ENCODE measurements at places on chromosomes 11 and 22. TPM values are rescaled to one million over a fixed set of nuclear protein-coding genes. Genes with fewer than 3 reads are reported as not detected.

OR52I1 gene
- not detected for total RNA-seq

WT1 gene
- total RNA-seq: 1.5 TPM

RAC2 gene
- 107 TPM for total RNA-seq

PGR gene
- total RNA-seq: 3.0 TPM

SLC35F2 gene
- 8.8 TPM for total RNA-seq

CHADL gene
- total RNA-seq: 3.4 TPM

KIRREL3 gene
- not detected for total RNA-seq

SESN3 gene
- 43.5 TPM for total RNA-seq

FGF4 gene
- total RNA-seq: not detected

HOATZ gene
- not detected for total RNA-seq

DNA sequence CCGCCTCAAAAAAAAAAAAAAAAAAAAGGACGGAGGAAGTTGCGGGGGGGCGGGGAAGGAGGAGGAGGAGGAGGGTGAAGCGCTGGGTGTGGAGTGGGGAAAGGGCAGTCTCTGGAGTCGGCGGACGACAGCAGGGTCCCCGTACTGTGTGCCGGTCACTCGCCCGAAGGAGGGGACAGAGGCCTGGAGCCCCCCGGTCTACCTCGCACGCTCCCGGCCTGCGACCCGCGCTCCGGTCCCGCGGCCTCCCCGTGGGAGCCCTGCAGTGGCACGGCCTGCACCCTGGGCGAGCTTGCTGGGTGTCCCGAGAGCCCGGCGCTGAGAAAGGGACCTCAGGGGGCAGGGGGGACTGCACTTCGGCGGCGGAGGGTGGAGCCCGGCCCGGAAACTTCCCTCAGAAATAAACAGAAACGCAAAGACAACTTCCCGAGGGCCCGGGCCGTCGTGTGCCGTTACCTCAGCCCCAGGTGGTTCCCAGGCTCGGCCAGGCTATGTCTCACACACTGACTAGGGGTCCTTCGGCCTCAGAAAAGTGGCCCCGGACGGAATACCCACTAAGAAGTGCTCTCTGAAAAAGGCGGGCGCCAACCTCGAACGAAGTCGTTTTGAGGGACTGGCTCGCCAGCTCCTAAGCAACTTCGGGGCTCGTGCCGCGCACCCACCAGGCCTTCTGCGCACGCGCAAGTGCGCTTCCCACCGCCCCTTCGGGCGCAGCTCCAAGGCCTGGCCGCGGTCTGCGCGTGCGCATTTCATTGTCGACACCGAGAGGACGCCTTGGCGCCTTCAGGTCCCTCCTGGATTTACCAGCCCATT is at the start of gene MAJIN:
Gene MAJIN, minus strand, starts transcription at position 688 of the 813 bp plus-strand sequence. CDS start 12,703 bp downstream, outside the sequence.
- no peaks in the 10 kb centered on the region for H3K27me3 ChIP-seq
- peak within 1 kb of the TSS; percentile 47 for H3K4me3 ChIP-seq
- H3K36me3 ChIP-seq: no peaks in the 10 kb centered on the region
- peaks cover 5% of the 10 kb centered on the region for H3K4me1 ChIP-seq
- peak within 1 kb of the TSS; percentile 33 for H3K27ac ChIP-seq

GRCh38 chr22:20946080-20946986 is 20.7 kb upstream of the AIFM3 start:
- H3K27me3 ChIP-seq: no peaks in the 10 kb centered on the region
- no peak overlapping the region for H3K4me3 ChIP-seq
- peaks cover 30% of the 10 kb centered on the region for H3K4me1 ChIP-seq
- H3K27ac ChIP-seq: peak overlapping the region; percentile 49

GRCh38 chr11:7597620-7598019 is 75.7 kb downstream of the CYB5R2 start:
- H3K27me3 ChIP-seq: no peaks in the 10 kb centered on the region
- DNase-seq: peak; percentile 77
- peak overlapping the region; percentile 70 for H3K27ac ChIP-seq
- H3K4me3 ChIP-seq: no peak overlapping the region
- peaks cover 44% of the 10 kb centered on the region for H3K4me1 ChIP-seq
- no peaks in the 10 kb centered on the region for H3K36me3 ChIP-seq

- no peak overlapping the region for H3K4me3 ChIP-seq
- no peaks in the 10 kb centered on the region for H3K36me3 ChIP-seq
- H3K4me1 ChIP-seq: peaks cover 4% of the 10 kb centered on the region
- no peaks in the 10 kb centered on the region for H3K27me3 ChIP-seq
Measured at GRCh38 chr22:47046411-47047065, 284.1 kb downstream of the TBC1D22A start.

DNA sequence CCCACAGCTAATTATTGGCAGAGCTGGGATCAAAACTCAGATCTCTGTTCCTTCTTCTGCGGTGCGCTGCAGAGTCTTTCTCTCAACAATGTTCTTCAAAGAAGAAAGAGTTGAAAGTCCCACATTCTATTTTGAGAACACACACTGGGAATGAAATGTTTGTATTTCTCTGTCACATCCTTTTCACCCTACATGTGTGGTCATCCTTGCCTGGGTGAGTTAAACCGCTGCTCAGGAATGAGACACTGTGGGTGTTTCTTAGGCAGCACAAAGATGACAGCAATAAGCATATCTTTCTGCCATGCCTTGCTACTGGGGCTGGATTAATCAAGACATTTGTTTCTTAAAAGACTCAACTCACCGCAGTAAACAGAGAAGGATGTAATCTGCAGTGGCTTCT is 222.6 kb downstream of the LARGE1 start:
- no peaks in the 10 kb centered on the region for H3K36me3 ChIP-seq
- no peaks in the 10 kb centered on the region for H3K27me3 ChIP-seq
- no peak for DNase-seq
- H3K4me1 ChIP-seq: no peaks in the 10 kb centered on the region

- no peak overlapping the region for H3K27ac ChIP-seq
- no peak for DNase-seq
- H3K4me3 ChIP-seq: no peak overlapping the region
- no peaks in the 10 kb centered on the region for H3K36me3 ChIP-seq
- no peaks in the 10 kb centered on the region for H3K4me1 ChIP-seq
Measured at GRCh38 chr22:36546932-36547331, 18.0 kb upstream of the EIF3D start.

DNA sequence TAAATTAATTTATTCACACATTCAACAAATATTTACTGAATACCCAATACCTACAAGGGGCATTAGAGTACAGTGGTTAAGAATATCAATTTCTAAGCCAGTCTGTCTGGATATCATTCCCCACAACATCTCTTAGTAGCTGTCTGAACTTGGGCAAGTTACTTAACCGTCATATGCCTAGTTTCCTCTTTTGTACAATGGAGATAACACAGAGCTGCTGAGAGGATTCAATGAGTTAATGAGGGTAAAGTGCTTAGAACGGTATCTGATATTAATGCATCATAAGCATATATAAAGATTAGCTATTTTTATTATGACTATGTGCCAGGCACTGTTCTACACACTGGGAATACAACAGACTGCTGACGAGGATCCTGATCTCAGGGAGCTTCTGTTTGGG is 116.4 kb downstream of the APOL5 start:
- no peaks in the 10 kb centered on the region for H3K36me3 ChIP-seq
- DNase-seq: no peak
- H3K27me3 ChIP-seq: no peaks in the 10 kb centered on the region
- H3K4me3 ChIP-seq: no peak overlapping the region
- peaks cover 31% of the 10 kb centered on the region for H3K4me1 ChIP-seq

GRCh38 chr11:75245356-75246005 is 4.9 kb downstream of the TPBGL start:
- no peaks in the 10 kb centered on the region for H3K36me3 ChIP-seq
- peaks cover 2% of the 10 kb centered on the region for H3K4me1 ChIP-seq
- DNase-seq: peak; percentile 52
- peaks cover 25% of the 10 kb centered on the region for H3K27me3 ChIP-seq
- no peak overlapping the region for H3K27ac ChIP-seq

- no peak overlapping the region for H3K27ac ChIP-seq
- DNase-seq: no peak
- no peaks in the 10 kb centered on the region for H3K4me1 ChIP-seq
- no peak overlapping the region for H3K4me3 ChIP-seq
- peaks cover 11% of the 10 kb centered on the region for H3K27me3 ChIP-seq
Measured at GRCh38 chr22:39724390-39724789, 153.8 kb downstream of the CACNA1I start.

DNA sequence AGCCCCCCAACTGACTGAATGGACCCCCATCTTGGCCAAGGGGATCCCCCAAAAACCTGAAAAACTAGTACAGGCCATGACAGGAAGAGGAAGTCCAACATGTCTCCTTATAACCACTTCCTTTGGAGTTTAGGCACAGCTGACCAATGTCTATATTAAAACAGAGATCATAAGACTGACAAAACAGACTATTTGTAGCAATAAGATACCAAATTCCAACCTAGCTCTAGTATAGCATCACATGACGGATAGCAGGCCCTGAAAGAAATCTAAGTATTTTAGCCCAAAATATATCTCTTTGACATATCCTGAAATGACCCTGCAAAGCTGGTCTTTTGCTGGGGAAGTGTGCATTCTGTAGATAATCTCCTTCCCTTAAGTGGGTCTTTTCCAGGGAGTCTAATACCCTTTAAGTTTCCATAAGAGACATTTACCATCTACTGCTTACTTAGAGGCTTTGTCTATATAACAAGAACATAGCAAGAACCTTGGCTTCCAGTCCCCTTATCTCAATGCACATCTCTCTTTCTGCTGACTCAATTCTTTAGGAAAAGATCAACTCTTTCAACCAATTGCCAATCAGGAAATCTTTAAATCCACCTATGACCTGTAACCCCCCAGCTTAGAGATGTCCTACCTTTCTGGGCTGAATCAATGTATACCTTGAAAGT is 34.9 kb upstream of the ACER3 start:
- H3K36me3 ChIP-seq: no peaks in the 10 kb centered on the region
- peaks cover 30% of the 10 kb centered on the region for H3K4me1 ChIP-seq
- no peaks in the 10 kb centered on the region for H3K27me3 ChIP-seq
- no peak for DNase-seq
- peak overlapping the region; percentile 81 for H3K27ac ChIP-seq

GRCh38 chr11:35662649-35663407 is at the start of gene TRIM44:
Gene TRIM44 (plus strand): TSS chr11:35662775. CDS start chr11:35663112, 337 bp downstream.
- H3K27ac ChIP-seq: peak within 1 kb of the TSS; percentile 99
- H3K4me3 ChIP-seq: peak within 1 kb of the TSS; percentile 73
- no peaks in the 10 kb centered on the region for H3K27me3 ChIP-seq
- peak; percentile 95 for DNase-seq
- peaks cover 10% of the 10 kb centered on the region for H3K4me1 ChIP-seq

DNA sequence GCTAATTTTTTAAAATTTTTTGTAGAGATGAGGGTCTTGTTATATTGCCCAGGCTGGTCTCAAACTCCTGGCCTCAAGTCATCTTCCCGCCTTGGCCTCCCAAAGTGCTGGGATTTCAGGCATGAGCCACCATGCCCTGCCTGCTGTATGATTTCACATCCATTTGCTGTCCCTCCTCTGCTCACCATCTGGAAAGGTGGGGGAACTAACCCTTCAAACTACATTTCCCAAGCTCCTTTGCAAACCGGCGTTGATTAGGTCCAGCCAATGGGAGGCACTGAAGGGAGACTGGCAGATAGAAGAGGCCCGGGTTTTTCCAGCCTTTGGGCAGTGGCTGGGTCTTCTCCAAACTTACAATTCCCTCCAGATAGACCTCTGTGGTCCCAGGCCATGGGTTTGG is 19.3 kb downstream of the RFPL1 start:
- H3K27me3 ChIP-seq: no peaks in the 10 kb centered on the region
- H3K4me1 ChIP-seq: no peaks in the 10 kb centered on the region
- no peak for DNase-seq
- no peak overlapping the region for H3K27ac ChIP-seq
- H3K4me3 ChIP-seq: no peak overlapping the region

DNA sequence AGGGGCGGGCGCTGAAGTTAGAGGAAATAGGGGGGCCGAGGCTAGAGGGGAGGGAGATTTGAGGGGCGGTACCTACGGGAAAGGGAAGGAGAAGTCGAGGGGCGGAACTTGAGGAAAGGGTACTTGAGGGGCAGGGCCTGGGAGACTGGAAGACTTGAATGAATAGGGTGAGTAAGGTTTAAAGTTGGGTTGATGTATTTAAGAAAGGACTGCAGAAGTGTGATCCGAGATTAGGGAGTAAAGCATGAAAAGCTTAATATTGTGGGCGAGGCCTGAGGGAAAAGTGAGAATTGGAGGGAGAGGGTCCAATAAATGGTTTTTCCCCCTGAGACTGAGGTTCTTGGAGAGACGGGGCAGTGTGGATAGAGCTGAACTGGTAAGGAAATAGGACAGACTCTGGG is 723 bp downstream of the HSCB start:
- no peaks in the 10 kb centered on the region for H3K27me3 ChIP-seq
- peaks cover 12% of the 10 kb centered on the region for H3K4me1 ChIP-seq
- H3K4me3 ChIP-seq: peak overlapping the region; percentile 99
- H3K36me3 ChIP-seq: peaks cover 38% of the 10 kb centered on the region

DNA sequence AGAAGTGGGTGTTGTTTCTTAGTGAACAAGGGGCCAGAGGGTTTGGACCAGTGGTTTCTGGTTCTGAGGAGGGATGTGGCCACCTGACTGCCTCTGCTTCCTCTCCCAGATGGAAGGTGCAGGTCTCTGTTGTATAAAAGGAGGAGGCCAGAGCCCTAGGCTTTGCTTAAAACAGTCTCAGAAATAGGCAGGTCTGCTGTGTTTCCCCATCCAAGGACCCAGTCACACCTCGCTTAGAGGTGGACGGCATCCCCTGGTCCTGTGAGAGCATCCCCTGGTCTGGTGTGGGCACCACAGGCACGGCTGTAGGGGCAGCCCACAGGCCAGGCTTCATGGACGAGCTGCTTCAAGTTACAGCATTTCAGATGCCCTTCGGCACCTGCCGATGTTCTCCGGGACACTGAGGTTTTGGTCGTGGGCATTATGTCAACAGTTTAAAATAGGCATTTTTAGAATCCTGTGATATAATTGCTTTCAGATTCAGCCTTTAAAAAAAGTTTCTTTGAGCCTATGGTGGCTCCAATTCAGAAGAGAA is 45.7 kb upstream of the SHANK2 start:
- no peaks in the 10 kb centered on the region for H3K27me3 ChIP-seq
- no peaks in the 10 kb centered on the region for H3K4me1 ChIP-seq
- no peak overlapping the region for H3K4me3 ChIP-seq
- H3K27ac ChIP-seq: no peak overlapping the region
- no peaks in the 10 kb centered on the region for H3K36me3 ChIP-seq

DNA sequence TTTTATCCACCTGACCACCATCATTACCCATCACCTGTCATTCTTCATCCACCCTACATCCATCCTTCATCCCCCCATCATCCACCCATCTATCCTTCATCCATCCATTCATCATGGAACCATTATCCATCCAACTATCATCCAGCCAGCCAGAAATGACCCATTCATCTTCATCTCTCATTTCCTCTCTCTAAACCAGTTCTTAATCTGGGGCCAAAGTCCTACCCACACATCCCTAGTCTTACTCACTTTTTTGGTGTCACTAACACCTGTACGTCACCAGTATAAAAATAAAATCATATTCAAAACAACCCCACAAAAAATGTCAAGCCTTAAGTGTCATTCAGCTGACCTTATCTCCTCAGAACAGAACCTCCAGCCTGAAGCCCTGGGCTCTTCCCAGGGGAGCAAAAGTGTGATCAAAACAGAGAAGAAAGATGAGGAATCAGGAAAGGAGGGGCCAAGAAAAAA is 12.3 kb downstream of the SPI1 start:
- H3K4me1 ChIP-seq: peaks cover 5% of the 10 kb centered on the region
- no peaks in the 10 kb centered on the region for H3K36me3 ChIP-seq
- no peaks in the 10 kb centered on the region for H3K27me3 ChIP-seq

- no peak overlapping the region for H3K4me3 ChIP-seq
- no peaks in the 10 kb centered on the region for H3K4me1 ChIP-seq
- H3K27ac ChIP-seq: no peak overlapping the region
- H3K36me3 ChIP-seq: no peaks in the 10 kb centered on the region
- no peaks in the 10 kb centered on the region for H3K27me3 ChIP-seq
Measured at GRCh38 chr22:49230194-49230577, 597.5 kb downstream of the BRD1 start.

Measured in upper lobe of right lung (tissue), 1 donor.